ENCODE measurements at places on chromosomes 4 and X.

GRCh38 chr4:127410644-127411043, 222.1 kb upstream of the INTU start:
- no peak for DNase-seq

DNA sequence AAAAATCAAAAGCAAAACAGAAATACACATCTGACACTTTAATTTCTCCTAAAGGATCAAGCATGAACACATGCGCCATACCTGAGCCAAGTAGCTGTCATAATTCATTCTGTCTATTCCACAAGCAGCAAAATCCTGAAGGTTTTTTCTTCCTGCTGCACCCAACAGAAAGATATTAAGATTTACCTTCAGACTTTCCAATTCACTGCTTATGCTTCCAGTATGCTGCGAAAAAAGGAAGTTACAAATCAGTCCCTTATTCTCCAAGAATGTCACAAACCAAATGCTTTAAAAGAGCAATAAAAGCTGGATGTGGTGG, 29.2 kb upstream of the FGFBP2 start:
- DNase-seq: no peak

- no peak for DNase-seq
Measured at GRCh38 chrX:65017451-65017850, 41.2 kb upstream of the ZC4H2 start.

DNA sequence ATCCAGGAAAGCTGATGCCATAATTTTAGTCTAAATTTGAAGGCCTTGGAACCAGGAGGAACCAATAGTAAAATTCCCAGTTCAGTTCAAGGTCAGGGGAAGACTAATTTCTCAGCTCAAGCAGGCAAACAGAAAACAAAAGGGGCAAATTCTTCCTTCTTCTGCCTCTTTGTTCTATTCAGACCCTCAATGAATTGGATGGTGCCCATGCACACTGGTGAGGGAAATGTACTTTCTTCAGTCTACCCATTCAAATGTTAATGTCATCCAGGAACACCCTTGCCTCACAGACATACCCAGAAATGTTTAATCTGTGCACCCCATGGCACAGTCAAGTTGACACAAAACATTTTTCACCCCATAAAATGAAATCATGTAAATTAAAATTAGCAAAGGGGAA, 1851.2 kb upstream of the ADGRL3 start:
- DNase-seq: no peak

Data from activated naive CD8-positive, alpha-beta T cell treated with anti-CD3 and anti-CD28 coated beads, Interleukin-2, amount 10 ng/mL, durations not matched to agents 7 days and 5 days (primary cell).